Progenitor cell of endocrine pancreas (in vitro differentiated cells): ENCODE measurements at places on chromosomes 1 and 21.

DNA sequence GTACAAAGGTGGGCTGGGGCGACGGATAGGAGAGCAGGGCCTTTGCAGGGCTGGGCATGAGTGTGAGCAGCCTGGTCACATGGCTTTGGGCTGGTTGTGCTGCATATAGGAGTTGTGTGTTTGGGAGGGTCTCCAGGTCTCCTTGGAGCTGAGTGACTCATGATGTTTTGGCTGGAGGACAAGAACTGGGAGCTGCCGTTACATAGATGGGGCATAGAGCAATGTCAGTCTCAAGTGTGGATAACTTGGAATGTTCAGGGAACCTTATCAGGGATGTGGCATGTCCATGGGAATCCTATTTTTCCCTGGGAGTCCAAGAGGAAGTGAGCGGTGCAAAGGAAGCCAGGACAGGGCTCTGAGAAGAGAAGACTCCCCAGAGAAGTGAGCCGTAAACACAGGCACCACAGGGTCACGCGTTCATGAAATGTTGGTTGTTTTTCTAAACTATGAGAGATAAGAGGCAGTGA is 136.4 kb upstream of the KCNE2 start:
- DNase-seq: no peak

DNA sequence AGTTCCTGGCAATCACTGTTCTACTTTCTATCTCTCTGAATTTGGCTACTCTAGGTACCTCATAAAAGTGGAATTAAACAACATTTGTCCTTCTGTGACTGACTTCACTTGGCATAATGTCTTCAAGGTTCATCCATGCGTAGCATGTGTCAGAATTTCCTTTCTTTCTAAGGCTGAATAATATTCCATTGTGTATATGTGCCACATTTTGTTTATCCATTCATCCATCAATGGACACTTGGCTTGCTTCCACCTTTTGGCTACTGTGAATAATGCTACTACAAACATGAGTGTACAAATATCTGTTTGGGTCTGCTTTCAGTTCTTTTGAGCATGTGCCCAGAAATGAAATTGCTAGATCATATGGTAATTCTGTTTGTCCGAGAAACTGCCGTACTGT is 14.7 kb downstream of the CACHD1 start:
- no peak for DNase-seq

- DNase-seq: peak; percentile 34
These were observed 8.0 kb upstream of the NIBAN1 start for GRCh38 chr1:184982002-184982954.

GRCh38 chr1:15524021-15524282 is at the start of gene CASP9:
Gene CASP9, minus strand, starts transcription at chr1:15524215. Its CDS starts 15 bp downstream, at chr1:15524200.
- DNase-seq: no peak

DNA sequence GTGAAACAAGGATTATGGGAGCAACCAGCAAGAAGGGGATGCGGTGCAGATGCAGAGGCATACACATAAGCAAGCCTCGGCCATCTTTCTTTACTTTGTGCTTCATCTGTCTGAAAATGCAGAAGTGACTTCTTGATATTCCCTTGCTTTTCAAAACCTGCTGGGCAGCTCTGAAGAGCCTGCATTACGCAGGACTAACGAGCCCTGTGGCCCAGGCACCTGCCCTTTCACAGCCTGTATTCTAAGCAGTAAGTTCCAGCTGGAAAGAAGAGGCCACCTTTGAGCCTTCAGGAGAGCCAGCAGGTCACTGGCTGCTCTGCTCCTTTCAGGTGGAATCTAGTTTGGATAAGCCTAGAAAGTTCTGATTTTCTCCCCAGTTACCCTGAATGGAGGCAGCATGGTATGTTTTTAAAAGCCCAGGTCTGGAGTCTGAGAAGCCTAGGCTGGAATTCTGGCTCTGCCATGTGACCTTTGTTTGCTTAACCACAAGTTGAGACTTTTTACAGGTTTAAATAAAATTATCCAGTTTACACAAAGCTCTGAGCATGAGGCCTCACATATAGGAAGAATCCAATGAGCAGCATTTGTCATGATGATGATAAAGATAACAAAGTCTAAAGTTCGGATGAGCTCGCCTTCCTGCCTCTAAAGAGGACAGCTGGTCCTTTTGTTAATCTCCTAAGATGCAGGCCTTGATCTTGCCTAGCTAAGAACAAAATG is 122.9 kb downstream of the UBR4 start:
- no peak for DNase-seq

- DNase-seq: no peak
These were observed 58.0 kb downstream of the NGF start for GRCh38 chr1:115280064-115280463.

DNA sequence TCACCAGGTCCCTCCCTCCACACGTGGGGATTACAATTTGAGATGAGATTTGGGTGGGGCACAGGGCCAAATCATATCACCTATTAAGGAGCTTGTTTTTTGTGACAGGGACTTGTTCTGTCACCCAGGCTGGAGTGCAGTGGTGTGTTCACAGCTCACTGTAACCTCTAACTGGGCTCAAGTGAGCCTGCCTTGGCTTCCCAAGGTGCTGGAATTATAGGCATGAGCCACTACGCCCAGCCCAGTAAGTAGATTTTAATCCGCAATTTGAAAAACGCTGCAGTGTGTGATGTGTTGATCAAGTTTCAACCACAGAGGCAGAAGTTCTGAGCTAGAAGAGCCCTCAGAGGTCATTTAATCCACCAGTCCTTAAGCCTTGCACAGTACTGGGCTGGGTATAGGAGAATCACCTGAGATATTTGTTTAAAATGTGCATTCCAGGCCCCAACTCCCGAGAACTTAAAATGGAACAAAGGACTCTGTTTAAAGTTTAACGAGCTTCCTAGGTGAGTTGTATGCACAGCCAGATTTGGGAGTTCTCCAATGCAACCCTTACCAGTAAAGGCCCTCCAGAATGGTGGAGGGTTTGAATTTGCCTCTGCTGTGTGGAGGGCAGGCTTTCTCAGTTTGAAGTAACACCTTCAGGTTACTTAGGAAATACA is 13.4 kb downstream of the RPL11 start:
- no peak for DNase-seq

DNA sequence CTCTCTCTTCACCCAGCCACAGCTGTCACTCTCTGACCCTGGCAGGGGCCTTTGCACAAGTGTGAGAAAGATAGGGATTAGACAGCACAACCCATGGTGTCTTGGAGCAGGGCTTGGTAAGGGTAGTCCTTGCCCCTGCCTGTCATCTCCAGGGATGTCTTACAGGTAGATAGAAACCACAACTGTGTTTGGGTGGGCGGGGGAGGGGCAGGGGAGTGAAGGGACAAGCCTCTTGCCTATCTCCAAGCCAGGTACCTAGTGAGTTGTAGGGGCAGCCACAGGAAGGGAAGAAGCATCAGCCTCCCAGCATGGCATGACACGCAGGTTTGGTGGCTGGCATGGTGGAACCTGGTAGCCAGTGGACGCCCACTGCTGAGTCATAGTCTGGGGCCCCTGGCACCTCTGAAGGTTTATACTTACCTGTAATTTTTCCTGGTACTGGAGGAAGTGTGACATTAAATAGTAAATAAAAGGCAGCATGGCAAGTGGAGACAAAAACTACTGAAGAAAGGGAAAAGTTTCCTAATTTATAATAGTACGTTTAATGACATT is 97.5 kb downstream of the CLEC20A start:
- DNase-seq: no peak

DNA sequence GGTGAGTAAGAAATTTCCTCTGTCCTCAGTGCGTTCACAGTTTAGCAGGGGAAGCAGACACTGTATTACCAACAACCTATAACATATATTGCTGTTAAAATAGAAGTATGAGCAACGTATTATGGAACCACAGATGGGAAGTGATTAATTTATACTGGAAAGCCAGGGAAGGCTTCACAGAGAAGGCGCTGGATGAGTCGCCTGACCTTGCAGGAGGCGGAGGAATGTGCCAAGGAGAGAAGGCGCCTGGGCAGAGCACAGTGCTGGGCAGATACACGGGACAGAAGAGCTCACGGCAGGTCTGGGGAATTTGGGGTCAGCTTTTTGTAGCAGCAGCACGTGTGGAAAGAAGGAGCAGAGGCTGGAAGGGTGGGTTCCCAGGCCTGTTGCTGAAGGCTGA is 116.3 kb downstream of the DHRS3 start:
- no peak for DNase-seq

DNA sequence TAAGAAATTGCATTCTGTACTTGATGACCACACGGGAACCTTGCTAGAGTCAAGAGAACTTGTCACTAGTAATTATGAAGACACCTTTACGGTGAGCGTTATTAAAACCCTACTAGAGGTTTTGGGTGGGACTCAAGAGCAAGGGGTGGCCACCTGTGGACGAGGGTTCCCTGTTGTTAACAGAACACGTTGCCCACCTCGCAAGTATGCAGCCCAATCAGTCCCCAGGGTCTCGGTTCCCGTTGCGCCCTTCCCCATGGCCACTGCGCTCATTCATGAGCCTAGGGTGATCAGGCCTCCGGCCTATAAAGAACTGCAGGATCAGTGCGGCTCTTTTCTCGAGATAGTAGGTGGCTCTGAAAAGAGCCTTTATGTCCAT is 30.2 kb upstream of the RNF187 start:
- DNase-seq: no peak

GRCh38 chr1:232036181-232036933 is 409.8 kb downstream of the DISC1 start:
- no peak for DNase-seq

DNA sequence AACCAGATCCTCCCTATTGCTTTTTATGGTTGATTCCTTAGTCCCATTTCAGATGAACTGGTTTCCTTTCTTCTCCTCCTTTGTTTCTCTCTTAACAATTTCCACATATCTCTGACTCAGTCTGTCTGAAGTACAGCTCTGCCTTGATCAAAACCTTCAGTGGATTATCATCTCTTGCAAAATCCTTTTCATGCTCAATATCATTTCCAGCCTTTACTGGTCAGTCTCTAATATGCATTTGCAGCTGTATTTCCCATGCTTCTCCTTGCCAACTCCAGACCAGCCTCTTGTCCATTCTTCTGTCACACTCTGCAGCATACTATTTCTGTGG is 72.2 kb downstream of the SNX7 start:
- DNase-seq: no peak

- no peak for DNase-seq
These were observed 1.4 kb downstream of the TIE1 start for GRCh38 chr1:43302201-43302600.

GRCh38 chr1:61462628-61463027 is 262.3 kb downstream of the TM2D1 start:
- no peak for DNase-seq

- no peak for DNase-seq
These were observed 27.2 kb upstream of the SLC22A15 start for GRCh38 chr1:115949156-115949555.

GRCh38 chr1:240407407-240407806 is 204.5 kb downstream of the GREM2 start:
- DNase-seq: no peak

DNA sequence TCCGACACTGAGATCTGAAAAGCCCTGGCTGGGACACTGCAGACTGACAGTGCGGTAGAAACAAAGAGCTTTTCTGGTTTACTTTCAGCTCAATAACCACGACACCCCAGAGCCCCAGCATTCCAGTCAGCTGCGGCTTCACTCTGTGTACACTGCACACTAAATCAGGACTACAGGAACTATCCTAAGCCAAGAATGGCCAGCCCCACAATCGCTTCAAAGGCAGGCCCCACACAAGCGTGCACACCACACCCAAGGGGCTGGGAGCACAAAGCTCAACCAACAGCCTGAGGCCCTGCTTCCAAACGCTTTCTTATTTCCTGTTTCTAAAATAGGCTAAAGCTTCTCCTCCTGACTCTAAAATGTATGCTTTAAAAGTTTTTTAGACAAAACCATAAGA is 28.4 kb downstream of the URB1 start:
- no peak for DNase-seq

DNA sequence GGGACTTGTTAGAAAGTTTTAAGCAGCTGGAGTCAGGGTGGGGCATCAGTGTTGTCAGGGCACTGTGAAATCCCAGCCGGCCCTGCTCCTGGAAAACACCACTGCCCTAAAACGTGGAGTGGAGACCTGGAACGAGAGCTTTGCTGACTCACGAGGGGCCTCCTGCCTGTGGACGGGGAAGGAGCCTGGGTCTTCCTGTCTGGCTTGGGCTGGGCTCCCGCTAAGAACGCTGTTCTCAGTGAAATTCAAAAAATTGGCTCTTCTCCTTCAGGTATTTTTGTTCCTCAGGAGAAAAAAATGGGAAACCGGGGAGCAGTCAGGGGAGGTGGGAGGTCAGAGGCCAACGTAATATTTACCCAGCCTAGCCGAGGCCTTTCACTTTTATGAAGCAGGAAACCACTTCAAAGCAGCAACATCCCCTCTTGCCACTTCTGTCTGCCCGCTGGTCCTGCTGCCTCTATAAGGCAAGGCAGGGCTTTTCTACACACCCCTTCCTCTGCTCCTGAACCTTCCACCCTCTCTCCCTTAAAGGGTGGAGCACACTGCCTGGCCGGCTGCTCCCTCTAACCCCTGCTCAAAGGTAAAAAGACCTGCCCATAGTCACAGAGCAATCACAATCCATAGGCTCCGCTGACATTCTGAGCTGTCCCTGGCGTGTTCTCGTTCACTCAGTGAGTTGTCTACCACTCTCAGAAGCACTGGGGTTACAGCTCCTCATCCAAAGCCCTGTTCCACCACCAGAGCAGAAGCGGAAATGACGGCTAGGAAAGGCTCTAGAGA is 8.0 kb downstream of the PLXNA2 start:
- no peak for DNase-seq

GRCh38 chr1:247453245-247453644 is 4.7 kb downstream of the OR2B11 start:
- DNase-seq: no peak

DNA sequence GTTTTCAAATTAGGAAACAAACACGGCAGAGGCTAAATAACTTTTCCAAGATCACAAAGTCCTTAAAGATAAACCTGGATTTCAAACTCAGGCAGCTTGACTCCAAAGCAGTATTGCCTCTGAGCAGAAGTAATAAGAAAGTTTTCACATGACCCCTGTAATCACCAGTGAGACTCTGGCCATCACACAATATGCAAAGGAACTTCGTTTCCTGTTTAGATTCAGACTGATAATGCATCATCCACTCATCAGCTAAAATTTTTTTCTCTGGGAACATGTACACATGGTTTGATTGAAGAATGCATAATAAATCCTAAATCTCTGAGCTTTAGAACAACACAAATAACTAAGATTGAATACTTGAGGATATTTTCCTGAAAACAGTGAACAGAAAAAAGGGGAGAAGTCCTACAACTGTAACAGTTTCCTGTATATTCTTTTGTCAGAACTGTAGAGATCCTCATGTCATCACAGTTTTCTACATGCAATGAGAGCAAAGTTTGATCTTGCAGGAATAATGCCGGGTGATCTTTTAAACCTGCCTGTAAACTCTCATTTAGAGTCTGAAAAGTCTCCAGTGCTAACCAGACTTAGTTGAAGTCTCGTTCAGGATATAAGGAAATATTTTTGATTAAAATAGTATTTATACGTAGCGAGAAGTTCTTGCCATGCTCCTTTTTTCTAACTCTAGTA is 225.3 kb downstream of the SPATA17 start:
- no peak for DNase-seq

- no peak for DNase-seq
These were observed 11.7 kb downstream of the TNFRSF1B start for GRCh38 chr1:12178511-12178910.
